Natural killer cell treated with Interleukin-12 subunit alpha and Interleukin-12 subunit beta and Interleukin-15 and Interleukin-18, amount 100 ng/mL, for 72 hours (primary cell): ENCODE measurements at places on chromosomes 12 and 14.

DNA sequence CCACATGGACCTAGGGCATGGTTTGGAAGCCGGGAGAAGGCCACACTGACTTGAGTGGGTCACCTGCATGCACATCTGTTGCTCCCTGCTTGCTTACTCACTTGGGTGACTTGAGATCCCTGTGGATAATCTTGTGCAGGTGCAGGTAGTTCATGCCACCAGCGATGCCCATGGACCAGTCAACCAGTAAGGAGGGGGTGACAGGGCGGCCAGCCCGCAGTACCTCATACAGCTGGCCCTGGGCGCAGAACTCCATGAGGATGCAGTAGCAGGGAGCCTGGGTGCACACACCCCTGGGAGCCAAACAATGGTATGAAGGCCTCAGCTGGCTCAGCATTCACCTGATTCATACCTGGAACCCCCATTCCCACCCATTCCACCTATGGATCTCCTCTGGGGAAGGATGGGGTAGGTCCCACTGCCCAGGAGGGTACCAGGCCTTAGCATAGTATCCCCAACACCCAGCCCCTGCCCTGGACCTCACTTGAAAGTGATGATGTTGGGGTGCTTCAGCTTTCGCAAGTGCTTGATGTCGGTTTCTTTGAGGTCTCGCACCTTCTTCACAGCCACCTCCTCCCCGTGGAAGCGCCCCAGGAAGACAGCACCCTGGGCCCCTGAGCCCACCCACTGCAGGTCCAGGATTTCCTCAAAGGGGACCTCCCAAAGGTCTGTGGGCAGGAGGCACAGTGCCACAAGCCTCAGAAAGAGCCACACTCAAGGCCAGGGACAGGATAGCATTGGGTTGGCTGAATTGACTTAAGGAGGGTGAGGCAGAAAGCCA, 13.1 kb downstream of the MAP3K12 start:
- DNase-seq, result no peak

DNA sequence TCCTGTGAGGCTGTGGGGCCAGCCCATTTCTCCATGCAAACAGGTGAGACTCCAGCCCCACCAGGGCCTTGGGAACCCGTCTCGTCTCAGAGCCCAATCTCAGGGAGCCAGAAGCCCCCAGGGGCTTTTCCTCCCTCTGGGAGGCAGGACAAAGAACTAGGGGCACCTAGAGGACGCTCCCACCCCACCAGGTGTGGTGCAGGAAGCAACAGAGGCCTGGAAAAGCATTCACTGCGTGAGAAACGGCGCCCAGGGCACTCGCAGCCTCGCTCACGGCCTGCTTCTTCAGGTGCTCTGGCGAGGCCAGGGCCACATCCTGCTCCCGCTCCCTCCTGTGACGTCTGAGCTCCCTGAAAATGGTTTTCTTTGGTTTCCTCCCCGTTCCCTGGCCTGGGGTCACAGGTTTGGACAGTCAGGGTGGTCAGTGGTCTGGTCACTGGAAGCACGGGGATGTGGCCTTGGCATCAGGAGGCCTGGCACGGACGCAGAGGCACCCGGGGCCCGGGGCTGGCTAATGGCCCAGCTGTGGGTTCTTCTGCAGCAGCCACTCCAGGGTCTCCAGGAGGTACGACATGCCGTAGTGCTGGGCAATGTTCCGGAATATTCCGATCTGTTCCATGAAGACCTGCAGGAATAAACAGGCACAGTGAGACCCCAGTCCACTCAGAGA, 5.7 kb downstream of the P2RX2 start:
- no peak for DNase-seq

DNA sequence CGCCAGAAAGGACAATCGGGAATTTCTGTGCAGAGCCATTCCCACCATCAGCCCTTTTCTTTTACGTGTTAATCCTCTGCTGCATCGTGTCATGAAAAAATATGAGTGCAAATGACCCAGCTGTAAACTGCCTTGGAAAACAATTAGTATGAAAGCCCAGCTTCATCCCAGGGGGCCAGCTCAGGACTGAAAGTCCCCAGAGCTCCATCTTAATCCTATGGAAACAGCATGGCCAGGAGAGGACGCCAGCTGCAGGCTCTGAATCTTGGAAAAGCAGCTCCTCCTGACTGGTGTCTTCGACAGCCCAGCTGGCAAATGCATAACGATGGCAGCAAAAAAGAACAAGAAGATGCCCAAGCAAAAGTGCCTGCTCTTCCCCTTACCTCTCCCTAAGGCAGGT, 191.5 kb downstream of the NTF3 start:
- DNase-seq, result no peak

GRCh38 chr12:130334937-130335336, 2.8 kb upstream of the PIWIL1 start:
- DNase-seq, result no peak

DNA sequence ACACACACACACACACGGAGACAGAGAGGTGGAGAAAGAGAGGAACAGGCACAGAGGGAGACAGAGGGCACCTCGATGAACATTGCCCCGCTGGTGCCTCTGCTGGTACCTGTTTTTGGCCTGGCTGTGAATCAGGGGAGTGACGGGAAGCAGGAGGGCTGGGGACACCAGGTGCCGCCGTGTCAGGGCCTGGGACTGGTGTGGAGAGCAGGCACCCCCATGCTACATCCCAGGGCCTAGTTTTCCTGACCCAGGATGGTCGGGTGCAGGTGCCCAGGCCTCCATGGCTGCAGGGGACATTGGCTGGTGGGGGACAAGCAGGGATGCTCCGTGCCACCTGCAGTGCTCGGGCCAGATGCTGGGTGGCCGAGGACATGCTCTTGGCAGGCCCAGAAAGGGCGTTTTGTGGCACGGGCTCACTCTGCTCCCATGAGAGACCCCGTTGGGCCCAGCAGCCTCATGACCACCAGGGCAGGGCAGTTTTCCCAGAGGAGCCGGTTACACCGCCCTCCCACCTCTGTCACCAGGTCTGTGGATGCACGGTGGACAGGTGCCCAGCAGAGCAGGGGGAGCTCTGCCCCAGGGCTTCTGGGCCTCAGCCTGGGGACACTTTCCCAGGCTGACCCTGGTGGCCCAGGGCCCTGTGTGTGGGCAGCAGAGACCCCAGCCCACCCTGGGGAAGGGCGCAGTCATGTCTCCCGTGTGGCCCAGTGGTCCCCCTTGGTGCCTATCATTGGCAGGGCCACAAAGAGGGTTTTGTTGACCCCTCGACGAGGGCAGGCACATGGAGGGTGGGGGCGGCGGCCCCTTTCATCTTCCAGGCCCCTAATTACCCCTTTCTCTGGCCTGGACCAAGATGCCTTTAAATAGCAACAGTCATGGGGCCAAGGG, 207.5 kb upstream of the RTL1 start:
- no peak for DNase-seq

DNA sequence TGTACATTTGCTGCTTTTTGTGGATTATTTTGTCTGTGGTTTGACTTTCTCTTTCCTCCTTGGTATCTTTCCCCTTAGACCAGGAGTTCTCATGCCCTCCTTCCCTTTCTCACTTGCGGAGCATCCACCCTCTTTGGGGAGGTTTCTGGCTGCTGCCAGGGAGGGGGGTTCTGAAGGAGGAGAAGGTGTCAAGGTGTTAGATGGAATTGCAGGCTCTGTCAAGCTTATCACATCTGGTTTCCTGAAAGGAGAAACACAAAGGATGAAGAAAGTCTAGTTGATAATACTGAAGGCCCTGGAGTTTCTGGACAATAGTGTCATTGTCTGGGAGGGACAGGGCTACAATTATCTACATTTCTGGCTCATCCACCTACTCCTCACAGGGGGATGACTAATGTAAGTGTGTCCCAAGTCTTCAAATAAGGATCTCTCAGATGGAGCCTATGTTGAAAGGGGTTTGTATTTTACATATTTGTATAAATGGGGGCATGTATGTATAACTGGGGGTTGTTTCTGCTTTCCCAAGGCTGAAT, 217.3 kb upstream of the CCDC196 start:
- DNase-seq, result no peak

- no peak for DNase-seq
These were observed 298.6 kb downstream of the AKAP6 start for GRCh38 chr14:32627545-32628298.

- no peak for DNase-seq
These were observed 1.8 kb upstream of the GMFB start for GRCh38 chr14:54490445-54491175.

GRCh38 chr12:53567961-53568808, 58.0 kb downstream of the ATF7 start:
- DNase-seq, result no peak

DNA sequence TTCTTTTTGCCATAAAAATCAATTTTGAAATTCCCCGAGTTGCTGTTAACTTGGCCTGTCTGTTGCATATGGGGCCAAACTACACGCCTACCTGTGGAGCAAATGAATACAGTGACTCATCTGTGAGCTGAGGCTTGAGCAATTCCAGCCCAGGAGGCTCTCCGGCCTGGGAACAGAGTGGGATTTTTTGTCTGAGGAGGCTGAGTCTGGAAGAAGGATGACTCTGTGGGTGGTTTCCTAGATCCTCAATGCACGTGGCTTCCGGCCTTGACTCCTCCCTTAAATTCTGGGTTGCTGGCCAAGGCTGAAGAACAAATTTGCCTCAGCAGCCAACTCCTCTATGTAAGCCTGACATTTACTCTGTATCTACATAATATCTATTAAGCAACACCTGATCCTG, 124.1 kb downstream of the SSPN start:
- no peak for DNase-seq

DNA sequence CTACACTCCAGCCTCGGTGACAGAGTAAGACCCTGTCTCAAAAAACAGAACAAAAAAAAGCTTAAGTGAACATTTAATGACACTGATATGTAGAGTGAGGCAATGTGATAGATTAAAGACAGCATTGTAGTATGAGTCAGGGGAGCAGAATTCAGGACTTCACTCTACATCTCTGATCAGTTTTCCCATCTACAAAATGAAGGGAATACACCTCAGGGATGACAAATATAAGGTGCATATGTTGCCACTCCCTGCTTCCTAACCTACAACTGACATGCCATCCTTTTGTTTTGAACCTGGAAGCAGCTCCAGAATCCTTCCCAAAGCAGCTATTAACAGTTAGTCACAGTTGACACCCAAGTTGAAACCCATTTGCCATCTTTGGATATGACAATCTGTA, 30.9 kb upstream of the STRN3 start:
- no peak for DNase-seq

DNA sequence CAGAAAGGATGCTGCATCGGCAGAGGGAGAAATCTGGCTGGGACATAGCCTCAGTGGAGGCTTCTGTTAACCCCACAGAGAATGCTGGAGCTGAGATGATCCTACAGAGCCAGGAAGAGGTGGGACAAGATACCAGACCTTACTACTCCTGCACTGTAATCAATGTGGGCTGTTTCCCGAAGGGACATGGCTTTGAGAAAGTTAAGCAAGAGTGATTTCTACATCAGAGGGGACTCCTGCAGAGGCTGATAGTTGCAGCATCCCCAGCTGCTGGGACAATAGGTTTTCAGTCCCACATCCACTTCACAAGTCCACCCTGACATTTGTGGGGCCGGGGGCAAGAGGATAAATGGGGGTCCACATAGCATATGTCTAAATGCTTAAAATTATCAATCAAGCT, 22.5 kb upstream of the CMKLR1 start:
- no peak for DNase-seq

GRCh38 chr12:13980538-13981295, 685 bp downstream of the GRIN2B start:
- no peak for DNase-seq

DNA sequence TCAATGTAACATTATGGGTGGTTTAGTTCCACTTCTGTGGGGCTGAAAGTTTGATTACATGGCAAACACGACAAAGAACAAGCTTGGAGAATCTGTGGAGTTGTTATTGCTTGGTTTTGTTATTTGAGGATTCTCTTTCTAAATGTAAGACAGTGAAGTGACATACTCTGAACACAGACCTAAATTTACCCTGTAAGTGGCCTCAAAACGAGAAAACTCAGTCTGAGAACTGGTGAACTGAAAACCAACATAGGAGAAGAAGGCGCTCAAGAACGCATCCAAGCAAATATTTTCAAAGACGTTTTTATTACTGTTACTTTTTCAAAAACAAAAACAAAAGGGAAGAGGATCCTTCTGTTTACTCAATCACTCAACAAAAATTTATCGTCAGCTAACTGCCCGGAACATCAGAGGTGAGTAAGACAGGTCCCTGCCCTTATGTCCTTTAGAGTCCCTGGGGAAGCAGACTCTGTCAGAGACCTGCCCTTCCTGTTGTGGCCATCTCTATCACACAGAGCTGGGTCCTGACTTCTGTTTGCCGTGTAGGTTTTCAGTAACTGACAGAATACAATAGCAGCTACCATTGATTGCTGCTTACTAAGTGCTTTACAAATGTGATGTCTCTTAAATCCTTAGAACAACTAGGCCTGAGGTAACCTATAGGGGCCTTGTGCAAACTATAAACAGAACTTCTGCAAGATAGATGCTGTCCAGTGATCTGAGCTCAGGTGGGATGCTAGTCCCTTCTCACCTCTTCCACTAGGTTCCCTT, 79.3 kb upstream of the C12orf71 start:
- no peak for DNase-seq

DNA sequence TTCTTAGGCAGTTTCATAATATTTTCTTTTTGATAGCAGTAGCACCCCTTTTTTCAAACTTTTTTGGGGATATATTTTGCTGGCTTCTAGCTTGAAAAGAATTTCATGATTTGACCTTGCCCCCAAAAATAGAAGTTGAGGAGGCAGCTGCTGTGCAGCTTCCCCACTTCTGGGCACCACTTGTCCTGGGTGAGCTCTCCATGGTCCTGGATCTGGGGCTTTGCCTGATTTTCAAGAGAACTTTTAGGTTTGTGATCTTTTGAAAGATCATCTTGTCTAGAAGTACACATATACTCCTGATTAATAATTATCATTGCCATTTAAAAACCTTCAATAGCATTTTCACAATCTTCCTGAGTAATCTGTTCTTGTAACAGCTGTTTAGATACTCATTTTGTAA, 271.6 kb downstream of the NPAS3 start:
- DNase-seq, result no peak

DNA sequence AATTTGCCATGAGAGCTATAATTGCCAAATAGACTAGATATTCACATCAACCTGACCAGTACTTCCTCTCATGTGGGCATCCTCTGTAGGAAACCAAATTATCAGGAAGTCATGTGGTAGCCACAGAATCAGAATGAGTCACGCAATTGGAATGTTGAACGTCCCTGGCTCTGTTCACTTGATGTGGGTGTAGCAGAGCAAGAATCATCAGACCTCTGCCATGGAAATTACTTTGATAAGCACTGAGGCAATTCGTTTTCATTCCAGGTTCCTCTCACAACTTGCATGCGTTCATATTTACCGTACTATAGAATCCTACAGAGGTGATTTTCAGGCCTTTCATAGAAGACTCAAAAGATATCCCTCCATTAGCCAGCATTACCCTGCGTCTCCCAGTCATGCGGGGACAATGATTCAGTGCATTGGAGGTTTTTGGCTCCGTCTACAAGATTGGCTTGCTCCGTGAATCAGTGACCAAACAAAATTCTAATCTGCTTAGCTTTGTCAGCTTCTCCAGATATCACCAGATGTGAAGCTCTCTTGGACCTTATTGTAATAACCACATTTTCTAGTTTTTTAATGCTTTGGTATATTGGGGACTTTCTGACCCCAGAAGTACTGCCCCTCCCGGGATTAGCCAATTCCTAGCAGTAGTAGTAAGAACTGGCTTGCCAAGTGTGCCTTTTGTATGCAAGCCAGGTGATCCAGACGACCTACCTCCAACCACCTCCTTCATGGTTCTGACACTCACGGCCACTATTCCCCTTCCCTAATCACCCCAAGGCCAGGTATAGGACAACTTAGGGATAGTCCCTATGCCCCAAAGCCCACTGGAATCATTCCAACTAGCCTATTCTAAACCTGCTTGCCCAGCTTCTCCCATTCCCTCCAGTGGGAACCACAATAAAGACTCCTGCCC, 133.4 kb downstream of the KICS2 start:
- no peak for DNase-seq

- DNase-seq, result no peak
These were observed 197.5 kb downstream of the TSPAN9 start for GRCh38 chr12:3274664-3275063.
